Stimulated activated CD8-positive, alpha-beta memory T cell treated with anti-CD3 and anti-CD28 coated beads, Interleukin-2, amount 100 ng/mL, for 1 hour (primary cell): ENCODE measurements at places on chromosomes 2 and 18.

GRCh38 chr2:100524331-100524730, 38.5 kb upstream of the PDCL3 start:
- no peak for DNase-seq

DNA sequence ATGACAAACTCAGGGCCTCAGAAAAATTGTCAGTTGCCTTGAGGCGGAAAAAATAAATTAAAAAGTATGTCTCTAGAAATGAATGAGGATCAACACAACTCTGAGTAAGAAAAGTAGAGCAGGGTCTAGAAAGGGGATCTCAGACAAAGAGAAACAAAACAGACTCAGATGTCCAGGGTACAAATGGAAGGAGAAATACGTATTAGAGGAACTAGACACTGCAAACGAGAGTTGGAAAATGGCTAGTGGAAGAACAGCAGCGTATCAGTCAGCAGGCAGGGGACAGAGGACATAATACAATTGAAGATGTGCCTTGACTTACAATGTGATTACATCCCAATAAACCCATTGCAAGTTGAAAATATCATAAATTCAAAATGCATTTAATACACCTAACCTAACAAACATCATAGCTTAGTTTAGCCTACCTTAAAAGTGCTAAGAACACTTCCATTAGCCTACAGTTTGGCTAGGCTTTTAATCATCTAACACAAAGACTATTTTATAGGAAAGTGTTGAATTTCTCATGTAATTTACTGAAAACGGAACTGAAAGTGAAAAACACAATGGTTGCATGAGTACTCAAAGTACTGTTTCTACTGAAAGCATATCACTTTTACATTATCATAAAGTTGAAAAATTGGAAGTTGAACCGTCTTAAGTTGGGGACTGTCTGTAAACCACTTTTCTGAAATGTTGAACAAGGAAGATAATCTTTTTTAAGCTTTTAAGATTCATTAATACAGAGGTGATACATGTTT, 182.8 kb downstream of the NBAS start:
- DNase-seq = no peak

- DNase-seq = no peak
These were observed 3.1 kb upstream of the KYNU start for GRCh38 chr2:142874293-142874814.

DNA sequence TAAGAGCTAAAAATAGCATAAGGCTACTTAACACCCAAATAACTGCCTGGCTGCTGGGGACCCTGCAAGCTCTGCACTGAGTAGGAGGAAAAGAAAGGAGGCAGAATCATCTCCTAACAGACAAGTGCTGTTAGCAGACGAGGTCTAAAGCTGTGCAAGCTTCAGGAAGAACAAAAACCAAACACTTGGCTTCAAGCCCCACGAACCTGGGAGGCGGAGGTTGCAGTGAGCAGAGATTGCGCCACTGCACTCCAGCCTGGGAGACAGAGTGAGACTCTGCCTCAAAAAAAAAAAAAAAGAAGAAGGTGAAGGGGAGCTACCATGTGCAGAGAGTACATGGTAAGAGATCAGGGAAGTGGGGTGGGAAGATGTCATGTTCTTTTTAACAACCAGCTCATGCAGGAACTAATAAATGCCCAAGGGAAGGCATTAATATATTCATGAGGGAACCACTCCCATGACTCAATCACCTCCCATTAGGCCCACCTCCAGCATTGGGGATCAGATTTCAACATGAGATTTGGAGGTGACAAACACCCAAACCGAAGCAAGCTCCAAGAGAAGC, 28.8 kb upstream of the INO80C start:
- DNase-seq = no peak

DNA sequence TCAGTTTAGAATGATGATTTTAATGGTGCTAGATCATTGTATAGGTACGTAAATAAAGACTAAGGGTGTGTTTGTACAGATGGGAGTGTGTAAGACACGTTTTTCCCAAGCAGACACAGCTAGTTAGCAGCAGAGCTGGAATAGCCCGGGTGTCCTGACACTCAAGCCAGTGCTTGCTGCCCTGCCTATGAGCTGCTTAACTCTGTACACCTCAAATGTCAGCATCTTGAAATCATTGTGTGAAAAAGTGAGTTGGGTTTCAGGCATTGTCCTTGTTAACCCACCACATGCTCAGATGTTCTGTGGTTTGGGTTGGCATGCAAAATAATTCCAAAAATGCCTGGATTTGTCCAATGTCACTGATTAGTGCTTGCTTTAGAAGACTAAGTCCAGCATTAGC, 13.0 kb upstream of the TET3 start:
- no peak for DNase-seq

DNA sequence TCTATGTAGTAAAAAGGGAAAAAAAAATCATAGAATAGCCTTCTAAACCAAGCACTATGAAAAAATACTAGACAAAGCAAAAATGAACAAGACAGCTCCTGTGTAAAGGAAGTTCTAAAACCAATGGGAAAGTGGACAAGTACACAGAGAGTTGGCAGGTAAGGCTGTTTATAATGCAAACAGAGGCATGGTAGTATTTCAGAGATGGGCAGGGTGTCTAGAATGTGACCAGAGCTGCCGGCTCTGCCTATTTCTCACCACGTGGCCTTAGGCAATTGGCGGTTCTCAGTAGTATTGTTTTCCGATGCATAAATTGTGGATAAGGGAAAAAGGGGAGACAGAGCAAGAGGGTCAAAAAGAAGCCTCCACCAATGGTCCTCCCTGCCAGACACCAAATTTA, 173.6 kb downstream of the ANKRD30B start:
- no peak for DNase-seq

DNA sequence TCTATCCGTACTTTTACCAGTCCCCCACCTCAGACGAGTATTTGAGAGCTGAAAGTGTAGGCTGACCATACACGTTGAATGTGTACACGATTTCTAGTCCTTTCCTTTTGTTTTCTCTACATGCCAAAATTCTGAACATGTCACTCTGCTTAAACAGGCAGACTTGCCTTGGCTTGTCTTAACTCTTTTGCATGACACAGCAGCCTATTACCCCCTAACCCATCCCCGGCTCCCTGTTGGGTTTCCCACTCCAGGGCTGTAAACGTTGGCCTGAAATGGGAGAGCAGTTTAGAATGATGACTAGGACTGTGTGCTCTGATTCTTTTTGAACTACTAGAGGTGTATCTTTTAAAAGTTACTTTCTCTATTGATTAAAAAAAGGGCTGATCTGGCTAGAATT, 19.1 kb downstream of the MTCL1 start:
- no peak for DNase-seq
